B cell (primary cell): ENCODE measurements at places on chromosomes 3 and 15. TPM values are rescaled to one million over a fixed set of nuclear protein-coding genes. Genes with fewer than 3 reads are reported as not detected.

GRCh38 chr3:172707967-172708366, 2.9 kb downstream of the NCEH1 start:
- no peak overlapping the region for H3K27ac ChIP-seq
- H3K27me3 ChIP-seq: no peaks in the 10 kb centered on the region
- H3K36me3 ChIP-seq: no peaks in the 10 kb centered on the region
- no peak overlapping the region for H3K4me3 ChIP-seq
- H3K4me1 ChIP-seq: peaks cover 23% of the 10 kb centered on the region

DNA sequence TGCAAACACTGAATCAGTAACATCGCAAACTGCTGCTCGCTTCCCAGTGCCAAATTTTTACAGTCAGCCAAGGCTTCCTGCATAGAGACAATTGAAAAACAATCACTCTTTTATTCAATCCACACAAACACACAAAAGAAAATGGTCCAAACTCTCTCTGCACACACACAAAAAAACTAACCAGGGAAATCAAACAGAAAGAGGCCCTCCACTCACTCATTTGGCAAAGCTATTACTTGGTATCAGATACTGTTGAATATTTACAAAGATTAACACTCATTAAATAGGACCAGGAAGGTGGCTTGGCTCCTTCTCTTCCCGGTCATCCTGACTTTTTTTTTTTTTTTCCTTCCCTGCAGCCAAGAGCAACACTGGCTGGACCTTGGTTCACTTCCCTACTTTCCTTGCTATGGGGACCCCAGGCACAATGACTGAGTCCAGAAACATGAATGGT, 62.4 kb upstream of the SPATA12 start:
- no peaks in the 10 kb centered on the region for H3K27me3 ChIP-seq
- H3K36me3 ChIP-seq: no peaks in the 10 kb centered on the region
- no peak overlapping the region for H3K4me3 ChIP-seq
- H3K4me1 ChIP-seq: no peaks in the 10 kb centered on the region
- H3K27ac ChIP-seq: no peak overlapping the region

- no peaks in the 10 kb centered on the region for H3K36me3 ChIP-seq
- no peak overlapping the region for H3K4me3 ChIP-seq
- H3K27me3 ChIP-seq: no peaks in the 10 kb centered on the region
- H3K4me1 ChIP-seq: no peaks in the 10 kb centered on the region
- no peak overlapping the region for H3K27ac ChIP-seq
- no peak for DNase-seq
Observed at GRCh38 chr3:94525043-94525442, 462.2 kb downstream of the NSUN3 start.

DNA sequence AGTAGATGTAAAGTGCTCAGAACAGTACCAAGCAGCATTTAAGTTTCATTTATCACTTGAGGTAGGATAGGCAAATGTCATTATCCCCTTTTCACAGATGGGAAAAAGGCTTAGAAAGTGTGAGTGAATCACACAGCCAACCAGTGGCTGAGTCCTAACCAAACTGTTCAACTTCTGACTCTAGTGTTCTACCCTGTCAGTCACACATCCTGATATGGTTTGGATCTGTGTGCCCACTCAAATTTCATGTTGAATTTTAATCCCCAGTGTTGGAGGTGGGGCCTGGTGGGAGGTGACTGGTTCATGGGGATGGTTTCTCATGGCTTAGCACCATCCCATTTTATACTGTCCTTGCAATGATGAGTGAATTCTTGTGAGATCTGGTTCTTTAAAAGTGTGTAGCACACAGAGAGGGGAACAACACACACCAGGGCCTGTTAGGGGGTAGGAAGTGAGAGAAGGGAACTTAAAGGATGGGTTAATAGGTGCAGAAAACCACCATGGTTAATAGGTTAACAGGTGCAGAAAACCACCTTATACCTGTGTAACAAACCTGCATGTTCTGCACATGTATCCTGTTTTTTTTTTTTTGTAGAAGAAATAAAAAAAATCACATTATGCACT, 304.7 kb downstream of the SUCLG2 start:
- no peaks in the 10 kb centered on the region for H3K36me3 ChIP-seq
- H3K4me3 ChIP-seq: no peak overlapping the region
- no peak for DNase-seq
- no peaks in the 10 kb centered on the region for H3K27me3 ChIP-seq
- H3K4me1 ChIP-seq: no peaks in the 10 kb centered on the region

DNA sequence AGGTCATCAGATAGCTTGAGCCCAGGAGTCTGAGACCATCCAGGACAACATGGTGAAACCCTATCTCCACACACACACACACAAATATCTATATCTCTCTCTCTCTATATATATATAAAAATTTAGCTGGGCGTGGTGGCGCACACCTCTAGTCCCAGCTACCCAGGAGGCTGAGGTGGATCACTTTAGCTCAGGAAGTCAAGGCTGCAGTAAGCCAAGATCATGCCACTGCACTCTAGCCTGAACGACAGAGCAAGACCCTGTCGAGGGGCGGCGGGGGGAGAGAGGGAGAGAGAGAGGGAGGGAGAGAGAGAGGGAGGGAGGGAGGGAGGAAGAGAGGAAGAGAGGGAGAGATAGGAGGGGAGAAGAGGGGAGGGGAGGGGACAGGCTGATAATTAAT, 28.0 kb downstream of the PLA2G4F start:
- H3K4me1 ChIP-seq: no peaks in the 10 kb centered on the region
- H3K27me3 ChIP-seq: no peaks in the 10 kb centered on the region
- no peak for DNase-seq
- H3K4me3 ChIP-seq: no peak overlapping the region

DNA sequence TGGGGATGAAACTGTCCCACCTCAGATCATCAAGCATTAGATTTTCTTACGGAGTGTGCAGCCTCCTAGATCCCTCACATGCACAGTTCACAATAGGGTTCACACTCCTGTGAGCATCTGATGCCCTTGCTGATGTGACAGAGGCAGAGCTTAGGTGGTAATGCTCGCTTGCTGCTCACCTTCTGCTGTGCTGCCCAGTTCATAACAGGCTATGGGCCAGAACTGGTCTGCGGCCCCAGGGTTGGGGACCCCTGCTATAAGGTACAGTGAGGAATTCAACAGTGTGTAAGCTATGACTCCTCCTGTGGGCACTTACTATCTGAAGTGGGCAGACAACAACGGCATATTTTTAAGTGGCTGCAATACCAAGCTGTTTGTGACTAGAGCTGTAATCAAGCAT, 187.9 kb upstream of the BHLHE40 start:
- no peaks in the 10 kb centered on the region for H3K27me3 ChIP-seq
- H3K27ac ChIP-seq: no peak overlapping the region
- H3K4me1 ChIP-seq: no peaks in the 10 kb centered on the region

Gene CADM2
- 0.10 TPM in 1 of 2 replicates, not detected in the other for total RNA-seq

DNA sequence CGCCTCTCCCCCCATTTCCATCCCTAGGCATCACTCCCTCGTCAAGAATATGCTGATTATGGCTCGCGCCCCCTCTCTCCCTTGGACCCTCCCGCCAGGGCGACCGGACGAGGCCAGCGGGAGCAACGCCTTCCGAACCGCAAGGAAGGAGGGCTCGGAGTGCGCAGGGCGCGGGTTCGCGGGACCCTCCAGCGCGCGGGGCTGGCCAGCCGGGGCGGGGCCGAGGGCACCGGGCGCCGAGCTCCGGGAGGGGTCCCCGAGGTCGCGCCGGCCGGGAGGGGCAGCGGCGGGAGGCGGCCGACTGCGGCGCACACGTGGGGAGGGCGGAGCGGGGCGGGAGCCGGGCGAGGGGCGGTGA, 483 bp downstream of the EHD4 start:
- H3K27me3 ChIP-seq: no peaks in the 10 kb centered on the region
- peak overlapping the region; percentile 95 for H3K4me3 ChIP-seq
- no peaks in the 10 kb centered on the region for H3K36me3 ChIP-seq
- H3K4me1 ChIP-seq: peaks cover 49% of the 10 kb centered on the region

DNA sequence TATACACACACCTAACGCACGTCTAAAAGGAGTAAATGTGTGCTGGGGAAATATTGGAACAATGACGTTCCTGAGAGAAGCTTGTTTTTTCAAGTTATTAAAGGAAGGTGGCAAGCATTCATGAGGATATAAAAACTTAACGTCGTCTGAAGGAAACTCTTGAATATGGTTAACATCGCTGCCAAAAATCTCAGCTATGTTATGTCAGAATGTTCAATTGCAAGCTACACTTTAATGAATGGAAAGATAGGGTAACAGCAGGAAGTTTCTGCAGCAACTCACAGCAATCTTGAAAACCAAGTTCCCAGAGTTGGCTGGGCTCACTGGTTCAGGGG, 54.3 kb upstream of the MEF2A start:
- peaks cover 92% of the 10 kb centered on the region for H3K4me1 ChIP-seq
- H3K27me3 ChIP-seq: no peaks in the 10 kb centered on the region
- peak overlapping the region; percentile 90 for H3K27ac ChIP-seq
- no peaks in the 10 kb centered on the region for H3K36me3 ChIP-seq
- no peak for DNase-seq
- H3K4me3 ChIP-seq: peak overlapping the region; percentile 25

Gene GATA2
- total RNA-seq: not detected in 2 replicates

DNA sequence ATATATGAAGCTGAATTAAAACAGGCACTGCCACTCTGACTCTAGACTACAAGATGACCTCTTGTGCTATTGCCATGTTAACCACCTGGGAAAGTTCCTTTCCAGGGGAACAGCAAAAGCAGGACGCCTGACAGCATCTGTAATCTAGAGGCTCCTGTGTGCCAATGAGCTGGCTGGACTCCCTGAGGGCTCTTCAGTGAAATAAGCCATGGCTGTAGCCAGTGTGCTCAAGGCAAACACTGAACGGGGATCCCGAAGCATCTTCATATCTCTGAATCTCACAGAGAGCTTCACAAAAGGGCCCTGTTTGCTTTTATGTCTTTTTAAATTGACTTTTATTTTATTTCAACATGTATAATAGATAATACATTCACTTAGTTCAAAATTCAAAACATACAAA, 57.2 kb downstream of the BFSP2 start:
- H3K4me1 ChIP-seq: no peaks in the 10 kb centered on the region
- H3K4me3 ChIP-seq: no peak overlapping the region
- peaks cover 24% of the 10 kb centered on the region for H3K27me3 ChIP-seq
- H3K36me3 ChIP-seq: no peaks in the 10 kb centered on the region
- DNase-seq: no peak

Gene NANOGP8
- total RNA-seq: not detected in 2 replicates

Gene SERINC4
- 0.24 and 0.32 TPM in 2 replicates for total RNA-seq

Gene H1-8
- total RNA-seq: not detected in 2 replicates

DNA sequence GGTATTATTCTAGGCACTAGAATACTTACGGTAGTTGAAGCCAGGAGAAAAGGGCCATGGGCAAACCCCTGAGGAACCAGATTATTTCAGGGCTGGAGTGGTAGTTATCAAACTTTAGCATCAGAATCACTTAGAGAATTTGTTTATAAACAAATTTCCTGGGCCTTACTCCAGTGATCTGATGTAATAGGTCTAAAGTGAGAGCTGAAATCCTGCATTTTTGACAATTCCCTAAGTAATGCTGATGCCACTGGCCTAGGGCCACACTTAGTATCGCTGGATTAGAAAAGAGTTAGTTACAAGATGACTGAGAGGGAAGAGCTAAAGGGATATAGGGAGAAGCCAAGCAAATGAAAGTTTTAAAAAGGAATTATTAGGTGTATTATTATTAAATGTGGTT, 412.5 kb upstream of the THRB start:
- H3K27me3 ChIP-seq: no peaks in the 10 kb centered on the region
- no peak overlapping the region for H3K27ac ChIP-seq
- no peak for DNase-seq
- no peak overlapping the region for H3K4me3 ChIP-seq
- no peaks in the 10 kb centered on the region for H3K36me3 ChIP-seq

Gene FAN1
- total RNA-seq: 20.5 and 21.3 TPM in 2 replicates

GRCh38 chr3:71478568-71478967, 105.0 kb downstream of the FOXP1 start:
- H3K4me3 ChIP-seq: no peak overlapping the region
- no peaks in the 10 kb centered on the region for H3K27me3 ChIP-seq
- DNase-seq: peak; percentile 30

GRCh38 chr3:140128631-140129030, 193.6 kb downstream of the CLSTN2 start:
- H3K36me3 ChIP-seq: no peaks in the 10 kb centered on the region
- no peaks in the 10 kb centered on the region for H3K4me1 ChIP-seq

Gene HYPK
- total RNA-seq: 24.0 and 25.7 TPM in 2 replicates

GRCh38 chr3:25033407-25034029, 394.5 kb upstream of the RARB start:
- H3K27ac ChIP-seq: no peak overlapping the region
- no peaks in the 10 kb centered on the region for H3K36me3 ChIP-seq
- H3K27me3 ChIP-seq: no peaks in the 10 kb centered on the region
- H3K4me1 ChIP-seq: no peaks in the 10 kb centered on the region
- H3K4me3 ChIP-seq: no peak overlapping the region
- DNase-seq: peak; percentile 3

DNA sequence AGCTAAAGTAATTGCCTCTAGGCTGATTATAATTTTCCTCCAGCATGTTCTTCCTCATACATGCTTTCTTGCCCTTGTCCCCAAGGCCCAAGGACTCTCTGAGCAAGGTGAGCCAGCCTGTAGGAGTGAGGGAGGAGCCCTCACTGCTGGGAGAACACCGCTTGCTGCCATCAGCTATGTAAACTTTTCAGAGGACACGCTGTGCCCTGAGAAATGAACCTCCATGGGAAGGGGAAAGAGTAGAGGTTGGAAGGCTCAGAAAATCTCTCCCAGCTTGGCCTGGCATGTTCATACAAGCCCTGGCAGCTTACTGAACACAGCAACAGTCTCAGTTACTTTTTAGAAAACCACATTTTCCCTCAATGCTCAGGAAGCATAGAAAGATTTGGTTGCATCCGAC, 103.0 kb upstream of the SLC24A5 start:
- no peak overlapping the region for H3K4me3 ChIP-seq
- H3K36me3 ChIP-seq: no peaks in the 10 kb centered on the region
- no peak for DNase-seq
- H3K27ac ChIP-seq: no peak overlapping the region
- no peaks in the 10 kb centered on the region for H3K27me3 ChIP-seq

GRCh38 chr15:93109336-93110102, 20.5 kb upstream of the RGMA start:
- H3K4me3 ChIP-seq: no peak overlapping the region
- DNase-seq: no peak
- H3K36me3 ChIP-seq: no peaks in the 10 kb centered on the region
- no peaks in the 10 kb centered on the region for H3K4me1 ChIP-seq

Gene FAM227B
- total RNA-seq: 8.9 and 9.2 TPM in 2 replicates

GRCh38 chr15:69080295-69081248, 66.1 kb downstream of the NOX5 start:
- DNase-seq: no peak
- peaks cover 2% of the 10 kb centered on the region for H3K27me3 ChIP-seq
- no peaks in the 10 kb centered on the region for H3K36me3 ChIP-seq
- no peak overlapping the region for H3K4me3 ChIP-seq
- H3K4me1 ChIP-seq: no peaks in the 10 kb centered on the region

- no peaks in the 10 kb centered on the region for H3K36me3 ChIP-seq
- no peak for DNase-seq
- no peak overlapping the region for H3K4me3 ChIP-seq
- no peaks in the 10 kb centered on the region for H3K4me1 ChIP-seq
- no peak overlapping the region for H3K27ac ChIP-seq
Observed at GRCh38 chr3:99250272-99250671, 348.8 kb upstream of the DCBLD2 start.

DNA sequence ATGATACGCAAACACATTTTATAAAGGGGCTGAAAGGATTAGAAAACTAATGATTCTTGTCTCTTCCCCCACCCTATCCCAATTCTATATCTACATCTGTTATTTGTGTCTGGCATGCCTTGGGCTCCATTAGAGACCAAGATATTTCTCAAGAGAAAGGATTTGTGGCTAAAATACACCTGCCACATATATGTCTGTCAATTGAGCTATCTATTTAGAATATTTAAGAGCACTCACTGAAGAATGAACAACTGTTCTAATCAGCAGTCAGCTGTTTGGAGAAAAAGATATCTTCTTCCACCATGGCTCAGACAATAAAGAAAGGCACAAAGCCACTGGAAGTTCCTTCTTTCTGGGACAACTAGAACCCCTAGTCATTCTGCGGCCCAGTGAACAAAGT, 61.7 kb upstream of the LRRN1 start:
- no peaks in the 10 kb centered on the region for H3K4me1 ChIP-seq
- H3K27me3 ChIP-seq: no peaks in the 10 kb centered on the region
- H3K4me3 ChIP-seq: no peak overlapping the region
- no peak for DNase-seq
